ENCODE measurements at places on chromosomes 12 and 14.

GRCh38 chr14:29930283-29930682, 2.6 kb upstream of the PRKD1 start:
- DNase-seq: no peak

GRCh38 chr14:50559990-50560930, at the start of gene ATL1:
Gene ATL1 (plus strand): TSS chr14:50560145. CDS start chr14:50560266, 121 bp downstream.
- peak; percentile 53 for DNase-seq

- DNase-seq: peak; percentile 91
Observed at GRCh38 chr12:389142-390096, at the start of gene KDM5A. Gene KDM5A (minus strand): TSS chr12:389320. CDS start chr12:389091, 229 bp downstream.

DNA sequence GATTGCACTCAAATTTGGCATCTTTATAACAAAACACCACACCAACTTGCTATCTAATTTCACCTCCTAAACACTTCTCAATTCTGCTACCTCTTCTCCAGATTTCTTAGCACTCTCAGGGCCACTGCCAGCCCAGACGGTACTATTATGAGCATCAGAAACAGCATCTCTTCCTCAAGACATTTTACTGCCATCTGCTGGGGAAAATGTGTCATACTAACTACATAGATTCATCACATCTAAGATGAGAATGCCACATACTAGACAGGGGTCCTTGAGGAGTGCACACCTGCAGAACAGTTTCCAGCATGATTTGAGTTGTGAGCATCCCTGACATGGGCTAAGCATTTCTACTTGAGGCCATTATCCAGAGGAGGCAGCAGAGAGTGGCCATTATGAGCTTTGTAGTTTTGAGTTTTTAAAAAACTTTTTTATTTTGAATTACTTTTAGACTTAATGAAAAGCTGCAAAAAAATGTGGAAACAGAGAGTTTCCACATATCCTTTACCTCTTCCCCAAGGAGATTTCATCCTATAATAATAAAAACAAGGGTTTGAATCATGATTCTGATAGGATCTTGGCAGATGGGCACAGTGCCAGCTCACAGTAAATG, 15.1 kb upstream of the GRIP1 start:
- peak; percentile 68 for DNase-seq

- DNase-seq: no peak
Observed at GRCh38 chr14:75259510-75259855, 19.1 kb upstream of the FOS start.

GRCh38 chr12:111775205-111776193, 8.8 kb downstream of the ALDH2 start:
- DNase-seq: peak; percentile 84

DNA sequence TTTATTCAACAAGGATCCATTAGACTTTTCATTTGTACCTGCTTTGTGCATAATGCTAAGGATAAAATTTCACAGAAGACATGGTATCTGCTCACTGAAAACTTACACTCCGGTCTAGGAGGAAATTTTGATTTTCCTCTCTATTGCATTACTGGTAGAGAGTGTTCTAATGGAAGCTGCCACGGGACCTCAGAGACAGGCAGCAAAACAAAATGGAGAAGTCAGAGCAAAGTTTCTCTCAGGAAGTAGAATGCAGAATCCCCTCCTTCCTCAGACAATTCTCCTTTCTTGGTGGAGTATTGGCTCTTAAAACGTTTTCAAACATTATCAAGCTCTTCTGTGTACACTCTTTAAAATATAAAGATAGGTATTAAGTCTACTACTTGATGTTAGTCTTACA, 12.3 kb downstream of the CLEC2B start:
- no peak for DNase-seq

All from germinal center (tissue), 1 donor.